ENCODE measurements at places on chromosomes 1 and 21. TPM values are rescaled to one million over a fixed set of nuclear protein-coding genes. Genes with fewer than 3 reads are reported as not detected.

GUCA2B gene
- total RNA-seq: not detected

DNA sequence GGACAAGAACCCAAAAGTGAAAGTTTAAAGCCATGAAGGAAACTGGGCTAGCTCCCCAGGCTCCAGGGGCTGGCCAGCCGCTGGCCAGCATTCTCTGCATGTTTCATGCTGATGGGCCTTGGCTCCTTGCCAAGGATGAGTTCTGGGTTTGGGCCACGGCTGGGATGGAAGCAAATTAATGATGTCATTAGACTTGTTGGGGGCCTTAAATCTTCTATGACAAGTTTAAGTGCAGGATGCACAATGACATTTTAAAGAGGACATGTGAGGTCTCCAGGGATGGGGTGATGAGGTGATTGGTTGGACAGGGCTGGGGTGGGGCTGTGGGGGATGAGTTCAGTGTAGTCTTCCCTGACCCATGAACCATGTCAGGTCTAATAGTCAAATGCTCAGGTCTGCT is 199.6 kb downstream of the TRABD2B start:
- DNase-seq: no peak

DNA sequence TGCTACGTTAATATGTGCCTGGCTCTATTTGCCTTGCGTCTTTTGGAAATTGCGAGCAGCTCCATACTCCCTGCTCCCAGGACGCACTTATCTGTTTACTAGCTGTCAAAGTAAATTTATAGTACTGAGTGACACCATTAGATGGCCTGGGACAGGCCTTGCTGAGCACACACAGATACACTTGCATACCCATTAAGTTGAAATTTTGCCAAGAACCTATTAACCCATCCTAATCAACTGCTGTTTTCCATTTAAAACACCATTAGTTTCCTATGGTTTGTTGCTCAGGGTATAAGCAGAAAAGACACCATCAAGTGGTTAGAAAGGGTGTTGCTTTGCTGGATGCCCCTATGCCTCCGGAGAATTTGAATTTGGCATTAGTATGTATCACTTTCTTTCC is 187.3 kb downstream of the SLC44A5 start:
- DNase-seq: no peak

DNA sequence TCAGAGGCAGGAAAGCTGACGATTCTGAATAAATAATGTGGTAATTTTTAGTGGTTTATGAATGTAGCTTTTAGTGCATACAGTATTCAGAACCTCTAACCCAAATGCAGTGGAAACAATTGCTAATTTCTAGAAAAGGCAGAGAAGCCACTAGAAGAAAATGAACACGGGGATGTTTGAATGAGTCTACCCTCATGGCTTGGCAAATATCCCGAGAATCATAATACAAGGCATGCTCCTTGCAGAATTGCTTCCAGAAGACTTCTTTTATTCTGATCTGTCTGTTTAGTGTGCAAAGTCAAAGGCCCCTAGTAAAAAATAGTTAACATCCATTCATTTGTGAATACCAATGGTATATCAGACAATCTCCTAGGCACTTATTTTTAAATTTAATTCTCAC is 246.8 kb downstream of the LMO4 start:
- no peak for DNase-seq

Measured in kidney epithelial cell (primary cell).